Tibial nerve (tissue), 4 donors: ENCODE measurements at places on chromosomes 5 and 9.

DNA sequence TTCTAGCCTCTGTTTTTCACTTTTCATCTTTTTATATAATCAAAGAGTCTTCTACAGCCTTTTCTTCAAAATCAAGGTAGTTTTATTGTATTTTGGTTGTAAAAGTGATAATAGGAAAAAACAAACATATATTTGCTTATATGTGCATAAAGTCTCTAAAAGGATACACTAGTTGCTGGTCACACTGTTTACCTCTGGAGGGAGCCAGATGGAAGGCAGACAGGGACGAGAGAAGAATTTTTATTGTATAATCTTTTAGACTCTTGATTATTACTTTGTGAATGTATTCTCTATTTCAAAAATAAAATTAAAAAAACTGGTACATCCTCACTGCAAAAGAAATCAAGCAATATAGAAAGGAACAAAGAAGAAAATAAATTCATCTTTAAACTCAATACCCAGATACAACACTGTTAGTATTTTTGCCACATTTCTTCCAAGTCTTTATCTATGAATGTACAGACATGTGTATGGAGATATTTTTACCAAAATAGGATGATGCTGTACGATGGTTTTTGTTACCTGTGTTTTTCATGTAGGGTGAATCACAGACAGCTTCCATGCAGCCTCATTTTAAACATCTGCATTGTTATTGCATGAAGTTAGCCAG is 6.1 kb upstream of the RNF183 start:
- peaks cover 2% of the 10 kb centered on the region for H3K36me3 ChIP-seq
- no peaks in the 10 kb centered on the region for H3K4me1 ChIP-seq
- H3K4me3 ChIP-seq: no peak overlapping the region
- no peak for DNase-seq

- no peaks in the 10 kb centered on the region for H3K27me3 ChIP-seq
- DNase-seq: no peak
- peaks cover 28% of the 10 kb centered on the region for H3K36me3 ChIP-seq
Measured at GRCh38 chr9:106962122-106962521, 99.2 kb downstream of the ZNF462 start.

- H3K27ac ChIP-seq: no peak overlapping the region
- no peak for DNase-seq
- no peak overlapping the region for H3K4me3 ChIP-seq
- H3K36me3 ChIP-seq: no peaks in the 10 kb centered on the region
Measured at GRCh38 chr5:109076741-109077140, 329.0 kb downstream of the FER start.

DNA sequence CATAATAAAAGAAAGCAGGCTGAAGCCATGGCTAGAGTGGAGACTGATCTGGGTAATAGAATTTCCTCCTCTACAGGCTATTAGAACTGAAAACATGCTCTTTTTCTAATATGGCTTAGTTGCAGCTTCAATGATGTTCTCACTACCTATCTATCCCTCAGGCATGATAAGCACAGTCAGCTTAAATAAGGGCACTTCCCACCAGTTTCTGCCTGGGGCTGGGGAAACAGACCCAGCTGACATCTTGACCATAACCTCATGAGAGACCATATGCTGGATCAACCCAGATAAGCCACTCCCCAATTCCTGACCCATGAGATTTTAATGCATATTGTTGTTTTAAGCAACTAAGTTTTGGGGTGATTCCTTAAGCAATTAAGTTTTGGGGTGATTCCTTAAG is 81.2 kb downstream of the ZNF366 start:
- DNase-seq: no peak
- H3K36me3 ChIP-seq: no peaks in the 10 kb centered on the region
- H3K27ac ChIP-seq: no peak overlapping the region
- H3K27me3 ChIP-seq: no peaks in the 10 kb centered on the region

DNA sequence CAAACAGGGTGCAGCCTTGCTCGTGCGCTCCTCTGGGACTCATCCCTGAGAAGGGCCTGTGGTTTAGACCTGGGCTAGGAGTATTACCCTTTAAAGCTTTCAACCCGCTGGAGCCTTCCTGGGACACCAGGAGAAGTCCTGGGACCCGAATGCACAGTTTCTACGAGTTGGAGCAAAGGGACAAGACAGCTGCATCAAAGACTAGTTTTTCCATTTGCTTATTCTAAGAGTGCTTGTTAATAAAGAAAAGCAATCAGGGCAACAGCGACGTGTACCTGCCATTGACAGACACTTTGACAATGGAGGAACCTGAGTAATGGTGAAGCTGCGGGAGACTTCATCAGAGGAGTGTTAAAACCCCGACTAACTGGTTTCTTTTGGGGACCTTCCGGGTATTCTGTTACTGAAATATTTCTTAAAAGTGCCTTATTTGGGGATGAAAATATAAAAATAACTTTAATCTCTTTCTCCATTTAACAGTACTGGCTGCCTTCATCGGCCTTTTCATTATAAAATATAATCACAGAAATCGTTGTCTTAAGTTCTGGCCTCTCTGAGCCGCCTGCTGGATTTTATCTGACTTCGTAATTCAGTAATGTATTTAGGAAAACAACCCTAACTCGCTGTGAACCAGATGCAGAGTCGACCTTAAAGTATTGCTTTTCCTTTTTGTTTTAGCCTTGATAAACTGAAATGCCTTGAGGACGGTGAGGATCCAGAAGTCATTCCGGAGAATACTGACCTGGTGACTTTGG is 732 bp downstream of the SNAPC3 start:
- H3K4me1 ChIP-seq: peaks cover 17% of the 10 kb centered on the region
- peak overlapping the region; percentile 95 for H3K4me3 ChIP-seq
- H3K27me3 ChIP-seq: no peaks in the 10 kb centered on the region
- H3K27ac ChIP-seq: peak overlapping the region; percentile 96

DNA sequence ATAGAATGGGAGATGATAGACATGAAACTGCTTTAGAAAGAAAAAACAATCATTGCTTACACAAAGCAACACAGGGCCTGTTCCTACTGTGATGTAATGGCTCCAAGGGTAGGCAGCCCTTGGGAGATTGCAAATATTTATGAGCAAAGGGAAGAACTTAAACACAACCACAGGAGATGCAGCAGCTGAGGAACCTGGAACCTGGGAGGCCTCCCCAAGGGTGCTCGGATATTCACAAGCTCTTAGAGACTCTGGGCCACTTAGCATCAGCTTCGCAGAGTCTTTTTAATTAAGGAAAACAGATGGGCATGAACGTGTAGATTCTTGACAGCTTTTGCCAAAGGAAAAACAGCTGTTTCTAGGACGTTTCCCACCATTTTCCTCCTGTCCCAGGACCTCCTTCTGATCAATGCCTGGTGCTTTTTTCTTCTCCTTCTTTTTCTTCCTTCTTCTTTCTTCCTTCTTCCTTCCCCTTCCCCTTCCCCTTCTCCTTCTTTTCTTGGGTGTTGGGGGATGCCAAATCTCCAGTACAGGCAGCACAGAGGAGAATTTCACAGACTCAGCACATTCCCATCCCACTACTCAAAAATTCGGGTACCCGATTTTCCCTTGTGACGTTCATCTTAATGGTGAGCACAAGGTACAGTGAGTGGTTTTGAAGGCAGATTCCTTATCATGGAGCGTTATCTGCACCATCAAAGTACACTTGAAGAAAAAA is 28.1 kb upstream of the TCF7 start:
- H3K4me3 ChIP-seq: no peak overlapping the region
- H3K4me1 ChIP-seq: peaks cover 11% of the 10 kb centered on the region
- H3K27me3 ChIP-seq: no peaks in the 10 kb centered on the region
- no peak for DNase-seq

DNA sequence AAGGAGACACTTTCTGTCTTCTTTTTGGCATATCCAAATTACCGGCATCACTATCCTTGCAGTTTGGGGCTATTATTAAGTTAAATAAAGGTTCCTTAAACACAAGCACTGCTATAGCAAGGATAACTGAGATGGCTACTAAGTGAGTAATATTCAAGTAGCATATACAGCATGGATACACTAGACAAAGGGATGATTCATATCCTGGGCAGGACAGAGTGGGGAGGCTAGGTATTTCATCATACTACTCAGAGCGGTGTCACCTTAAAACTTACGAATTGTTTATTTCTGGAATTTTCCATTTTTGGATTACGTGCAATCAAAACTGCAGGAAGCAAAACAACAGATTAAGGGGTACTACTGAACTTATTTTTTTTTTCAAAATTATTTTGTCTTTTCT is 54.1 kb downstream of the FER start:
- no peaks in the 10 kb centered on the region for H3K27me3 ChIP-seq
- H3K4me3 ChIP-seq: no peak overlapping the region
- H3K36me3 ChIP-seq: peaks cover 34% of the 10 kb centered on the region

- no peak overlapping the region for H3K4me3 ChIP-seq
- no peak overlapping the region for H3K27ac ChIP-seq
- H3K27me3 ChIP-seq: no peaks in the 10 kb centered on the region
- no peaks in the 10 kb centered on the region for H3K4me1 ChIP-seq
- H3K36me3 ChIP-seq: no peaks in the 10 kb centered on the region
Measured at GRCh38 chr5:63128761-63129160, 550.1 kb downstream of the LRRC70 start.

DNA sequence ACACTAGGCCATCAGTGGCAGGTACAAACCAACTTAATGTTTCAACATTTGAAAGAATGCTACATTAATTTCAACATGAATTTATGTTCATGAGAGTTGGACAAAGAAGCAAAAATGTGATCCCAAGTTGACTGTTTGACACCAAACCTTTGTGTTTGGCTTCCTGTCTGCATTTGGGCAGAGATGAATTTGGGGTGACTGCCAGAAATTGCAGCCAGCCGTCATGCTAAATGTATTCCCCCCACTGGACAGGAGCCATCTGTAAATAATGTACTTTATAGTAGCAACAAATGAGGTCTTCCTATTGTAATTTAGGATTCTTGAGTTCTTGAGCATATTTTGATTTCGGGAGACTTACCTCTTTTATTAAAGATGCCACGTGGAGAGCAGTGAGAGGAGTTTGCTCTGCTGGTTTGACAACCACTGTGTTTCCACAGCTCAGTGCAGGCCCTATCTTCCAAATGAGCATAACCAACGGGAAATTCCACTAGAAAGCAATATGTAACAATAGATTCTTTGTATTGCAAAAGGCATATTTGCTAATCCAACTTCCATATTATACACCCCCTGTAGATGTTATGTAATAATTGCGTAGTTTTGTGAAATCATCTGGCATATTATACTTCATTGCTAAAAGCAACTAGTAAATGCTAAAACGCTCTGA is 27.6 kb downstream of the ALDH1A1 start:
- H3K27ac ChIP-seq: peak overlapping the region; percentile 1
- H3K4me1 ChIP-seq: peaks cover 20% of the 10 kb centered on the region
- no peaks in the 10 kb centered on the region for H3K27me3 ChIP-seq
- H3K4me3 ChIP-seq: no peak overlapping the region

GRCh38 chr9:117305454-117305853 is 109.4 kb downstream of the ASTN2 start:
- no peaks in the 10 kb centered on the region for H3K36me3 ChIP-seq
- no peak overlapping the region for H3K27ac ChIP-seq
- no peak overlapping the region for H3K4me3 ChIP-seq
- H3K4me1 ChIP-seq: no peaks in the 10 kb centered on the region

DNA sequence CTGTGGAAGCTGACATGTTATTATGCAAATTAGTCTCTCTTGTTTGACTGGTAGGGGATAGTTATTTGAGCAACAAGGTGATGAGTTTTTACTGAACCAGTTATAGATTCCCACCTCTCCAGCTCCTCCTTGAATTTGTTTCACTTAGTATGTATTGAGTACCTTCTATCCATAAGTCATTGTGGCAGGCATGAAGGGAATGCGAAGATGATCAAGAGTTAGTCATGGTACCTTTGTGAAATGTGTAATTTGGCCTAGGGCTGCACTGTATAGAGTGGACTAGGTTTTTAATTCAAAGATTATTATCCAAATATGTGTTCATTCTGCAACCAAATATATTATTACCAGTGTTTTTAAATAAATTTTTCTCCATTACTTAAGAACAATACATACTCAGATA is 110.1 kb downstream of the HACD4 start:
- no peaks in the 10 kb centered on the region for H3K27me3 ChIP-seq
- no peaks in the 10 kb centered on the region for H3K36me3 ChIP-seq
- no peak for DNase-seq
- no peak overlapping the region for H3K4me3 ChIP-seq
- H3K4me1 ChIP-seq: no peaks in the 10 kb centered on the region

- H3K4me1 ChIP-seq: no peaks in the 10 kb centered on the region
- no peak for DNase-seq
- H3K27me3 ChIP-seq: no peaks in the 10 kb centered on the region
- H3K36me3 ChIP-seq: no peaks in the 10 kb centered on the region
Measured at GRCh38 chr9:135586601-135587109, 25.1 kb downstream of the PAEP start.

GRCh38 chr5:90484540-90484939 is 9.9 kb downstream of the POLR3G start:
- no peaks in the 10 kb centered on the region for H3K27me3 ChIP-seq
- H3K27ac ChIP-seq: no peak overlapping the region
- peaks cover 10% of the 10 kb centered on the region for H3K36me3 ChIP-seq

GRCh38 chr5:9197881-9198260 is 348.0 kb downstream of the SEMA5A start:
- H3K4me1 ChIP-seq: peaks cover 12% of the 10 kb centered on the region
- no peak for DNase-seq
- no peak overlapping the region for H3K4me3 ChIP-seq
- no peaks in the 10 kb centered on the region for H3K27me3 ChIP-seq

GRCh38 chr9:82621447-82621846 is 441.5 kb downstream of the RASEF start:
- H3K4me3 ChIP-seq: no peak overlapping the region
- no peak for DNase-seq
- no peaks in the 10 kb centered on the region for H3K4me1 ChIP-seq
- H3K36me3 ChIP-seq: no peaks in the 10 kb centered on the region
- no peak overlapping the region for H3K27ac ChIP-seq

DNA sequence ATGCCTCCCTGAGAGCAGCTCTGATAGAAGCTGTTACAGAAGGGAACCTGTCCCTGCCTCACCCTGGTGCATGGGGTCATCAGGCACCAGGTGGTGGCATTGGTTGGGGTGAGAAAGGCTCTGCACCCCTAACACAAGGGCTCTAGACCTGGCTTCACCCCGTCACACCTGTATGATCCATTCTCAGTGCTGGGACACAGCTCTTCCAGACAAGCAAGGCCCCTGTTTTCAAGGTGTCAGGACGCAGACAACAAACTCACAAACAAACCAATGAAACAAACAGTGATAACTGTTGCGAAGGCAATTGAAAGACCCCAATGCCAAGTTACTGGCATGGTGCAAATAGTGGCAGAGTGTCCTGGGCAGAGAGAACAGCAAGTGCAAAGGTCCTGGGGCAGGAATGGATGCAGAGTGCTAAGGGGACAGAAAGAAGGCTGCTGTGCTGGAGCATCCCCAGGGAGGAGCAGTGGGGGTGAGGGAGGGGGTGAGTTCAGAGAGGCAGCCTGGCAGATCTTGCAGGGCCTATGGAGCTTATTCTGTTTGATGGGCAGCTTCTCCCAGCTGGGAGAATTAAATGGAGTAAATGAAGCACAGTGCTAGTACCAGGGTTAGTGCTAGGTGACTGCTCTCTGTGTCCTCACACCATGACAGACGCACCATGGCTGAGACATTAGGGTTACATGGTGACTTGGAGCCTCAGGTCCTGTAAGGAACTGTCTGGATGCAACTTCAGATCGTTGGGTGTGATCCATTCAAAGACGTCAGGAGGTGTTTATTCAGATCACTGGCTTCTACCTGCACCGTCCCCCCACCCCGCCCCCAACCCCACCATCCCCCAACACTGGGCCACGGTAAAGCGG is 67.9 kb upstream of the UNC5A start:
- no peak for DNase-seq
- H3K36me3 ChIP-seq: no peaks in the 10 kb centered on the region
- H3K4me3 ChIP-seq: no peak overlapping the region
- H3K27ac ChIP-seq: no peak overlapping the region
